HL-60 (cell line): ENCODE measurements at places on chromosomes 4 and X.

GRCh38 chr4:82905205-82905604, 4.7 kb downstream of the THAP9 start:
- no peak for DNase-seq

- no peak for DNase-seq
Observed at GRCh38 chrX:129026202-129026601, 497.1 kb downstream of the SMARCA1 start.

DNA sequence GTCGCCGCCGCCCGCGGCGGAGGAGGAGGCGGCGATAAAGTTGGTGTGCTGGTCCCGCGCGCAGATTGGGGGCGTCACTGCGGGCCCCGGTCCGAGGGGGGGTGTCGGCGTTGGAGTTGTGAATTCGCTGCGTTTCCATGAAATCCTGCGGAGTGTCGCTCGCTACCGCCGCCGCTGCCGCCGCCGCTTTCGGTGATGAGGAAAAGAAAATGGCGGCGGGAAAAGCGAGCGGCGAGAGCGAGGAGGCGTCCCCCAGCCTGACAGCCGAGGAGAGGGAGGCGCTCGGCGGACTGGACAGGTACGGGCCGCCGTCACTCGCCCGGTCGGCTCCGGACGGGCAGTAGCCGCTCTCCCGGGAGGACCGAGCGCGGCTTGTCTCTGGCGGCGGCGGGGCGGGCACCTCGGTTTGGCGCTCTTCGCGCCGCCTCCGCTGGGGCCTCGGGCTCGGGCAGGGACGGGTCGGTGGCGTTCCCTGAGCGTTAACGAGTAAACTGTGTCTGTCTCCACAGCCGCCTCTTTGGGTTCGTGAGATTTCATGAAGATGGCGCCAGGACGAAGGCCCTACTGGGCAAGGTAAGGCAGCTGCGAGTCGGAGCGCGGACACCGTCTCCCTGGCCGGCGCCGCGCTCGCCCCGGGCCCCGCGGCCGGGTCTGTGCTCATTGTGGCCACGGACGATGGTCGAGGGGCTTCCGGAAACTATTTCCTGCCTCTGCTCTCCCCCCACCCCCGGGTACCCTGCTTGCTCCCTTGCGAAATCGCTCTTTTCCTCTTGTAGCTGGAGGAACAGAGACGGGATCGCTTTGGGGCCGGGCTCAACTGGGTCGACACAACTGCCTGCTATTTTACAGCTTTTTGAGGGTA, 658 bp downstream of the KDM6A start:
- DNase-seq: no peak

GRCh38 chr4:141009931-141010330, 123.3 kb downstream of the RNF150 start:
- no peak for DNase-seq

- no peak for DNase-seq
Observed at GRCh38 chr4:8247047-8247930, 22.3 kb upstream of the HTRA3 start.

DNA sequence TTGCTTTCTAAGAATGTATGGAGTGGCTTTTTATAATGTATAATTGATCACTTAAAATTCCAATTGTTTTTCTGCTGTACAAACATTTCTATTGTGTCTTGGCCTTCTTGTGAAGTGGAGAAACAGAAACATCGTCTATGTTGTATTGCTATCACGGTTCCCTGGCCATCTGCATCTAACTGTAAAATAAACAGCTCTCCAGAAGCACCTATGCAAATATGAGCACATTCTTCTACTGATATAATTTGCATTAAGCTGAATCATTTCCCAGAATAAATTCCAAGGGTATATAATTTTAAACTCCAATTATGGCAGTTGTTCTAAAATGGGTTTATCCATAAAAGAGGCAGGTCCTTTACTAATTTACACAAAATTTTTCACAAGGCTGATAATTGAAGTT, 261.6 kb upstream of the STS start:
- no peak for DNase-seq

- DNase-seq: no peak
Observed at GRCh38 chr4:28654618-28655017, 1794.0 kb downstream of the STIM2 start.

DNA sequence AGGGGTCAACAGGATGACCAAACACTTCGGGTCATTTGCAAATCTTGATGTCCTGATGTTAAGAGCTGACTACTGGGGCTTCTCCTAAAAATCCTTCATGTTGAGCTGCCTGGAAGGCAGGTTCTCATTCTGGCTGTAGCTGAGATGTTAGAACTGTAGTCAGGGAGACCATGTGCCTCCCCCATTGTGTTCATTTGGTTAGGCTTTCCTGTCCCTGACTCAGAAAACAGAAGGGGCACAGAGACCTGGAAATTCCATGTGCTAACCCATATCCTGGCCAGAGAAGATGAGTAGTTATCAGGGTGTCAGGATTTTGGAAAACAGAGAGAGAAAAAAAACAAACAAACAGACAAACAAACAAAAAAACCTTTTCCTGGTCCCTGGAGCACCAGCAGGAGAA, 177.5 kb downstream of the AR start:
- DNase-seq: no peak

GRCh38 chrX:39724544-39724943, 373.2 kb downstream of the BCOR start:
- DNase-seq: no peak

GRCh38 chr4:661231-661630, 12.8 kb downstream of the ATP5ME start:
- no peak for DNase-seq
